Amniotic stem cell (primary cell): ENCODE measurements at places on chromosomes 2 and 18.
A peak's percentile ranks its signal among the peaks of the same experiment; 100 is the strongest.

DNA sequence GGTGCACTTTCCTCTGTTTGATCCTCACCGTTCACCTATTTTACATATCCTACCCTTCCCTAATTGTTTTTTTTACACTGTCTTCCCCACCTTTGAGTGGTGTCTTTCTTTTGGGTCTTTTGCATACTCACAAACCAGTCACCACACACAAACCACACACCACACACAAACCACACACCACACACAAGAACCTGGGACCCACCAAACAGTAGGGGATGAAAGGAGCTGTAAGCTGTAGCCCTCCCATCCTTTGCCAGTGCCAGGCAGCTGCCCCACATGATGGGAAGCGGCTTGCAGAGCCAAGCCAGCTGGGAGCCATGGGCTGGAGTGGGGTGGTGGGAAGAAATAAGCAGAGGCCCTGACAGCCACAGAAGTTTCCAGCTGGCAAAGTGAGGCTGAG, 38.9 kb upstream of the MSH6 start:
- DNase-seq, result no peak

GRCh38 chr2:162293122-162293786, 25.2 kb downstream of the IFIH1 start:
- no peak for DNase-seq

DNA sequence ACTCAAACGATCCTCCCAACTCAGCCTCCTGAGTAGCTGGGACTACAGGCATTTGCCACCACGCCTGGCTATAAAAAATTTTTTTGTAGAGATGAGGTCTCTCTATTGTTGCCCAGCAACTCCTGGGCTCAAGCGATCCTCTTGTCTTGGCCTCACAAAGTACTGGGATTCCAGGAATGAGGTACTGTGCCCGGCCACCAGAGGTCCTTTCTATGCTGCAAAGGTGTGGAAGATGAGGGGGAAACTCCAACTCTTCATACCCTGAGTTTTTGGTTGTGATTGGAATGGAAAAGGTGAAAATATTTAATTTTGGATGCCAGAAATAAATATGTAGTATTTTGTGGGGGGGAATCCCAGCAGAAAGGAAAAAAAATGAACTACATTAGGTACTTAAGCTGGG, 36.0 kb downstream of the MRPL33 start:
- peak; percentile 17 for DNase-seq

GRCh38 chr2:26522751-26523171, 44.8 kb upstream of the OTOF start:
- no peak for DNase-seq

DNA sequence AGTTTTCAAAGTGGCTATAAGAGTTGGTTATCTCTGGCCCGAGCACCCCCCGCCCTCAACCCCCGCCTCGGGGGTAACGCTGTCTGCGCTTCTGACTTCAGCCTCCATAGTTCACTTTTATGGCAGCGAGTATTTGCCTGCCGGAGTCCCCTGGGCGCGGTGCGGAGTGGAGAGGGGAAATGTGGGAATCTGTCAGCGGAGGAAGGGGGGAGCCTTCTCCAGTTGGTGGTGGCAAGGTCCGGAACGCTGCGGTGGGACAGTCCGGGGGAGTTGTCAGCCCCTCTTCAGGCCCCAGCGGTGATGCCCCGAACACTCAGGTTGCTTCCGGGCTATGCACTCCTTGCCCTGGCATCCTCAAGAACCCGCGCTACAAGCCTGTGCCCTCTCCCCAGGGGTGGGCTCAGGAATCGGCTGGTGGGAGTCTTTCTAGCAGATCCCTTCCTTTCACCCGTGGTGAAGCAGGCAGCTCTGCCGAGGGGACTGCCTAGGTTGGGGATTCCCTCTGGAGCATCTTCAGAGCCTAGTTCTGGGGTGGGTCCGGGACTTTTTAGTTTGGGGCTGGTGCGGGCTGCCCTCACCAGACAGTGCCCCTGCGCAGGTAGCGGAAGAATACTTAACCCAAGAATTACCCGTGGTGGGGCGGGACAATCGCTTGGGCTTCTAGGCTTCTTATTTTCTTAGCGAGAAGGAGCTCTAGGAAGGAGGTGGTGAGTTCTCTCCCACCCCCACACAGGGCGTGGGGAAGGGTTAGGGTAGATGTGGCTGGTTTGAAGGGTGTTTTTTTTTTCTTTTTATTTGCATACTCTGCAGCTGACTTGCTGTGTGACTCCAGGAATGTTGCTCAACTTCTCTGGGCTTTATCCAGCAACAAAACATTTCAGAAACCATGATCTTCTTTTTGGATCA, 1.6 kb downstream of the ATOH8 start:
- DNase-seq, result no peak
